ENCODE measurements at places on chromosomes 16 and 17.

DNA sequence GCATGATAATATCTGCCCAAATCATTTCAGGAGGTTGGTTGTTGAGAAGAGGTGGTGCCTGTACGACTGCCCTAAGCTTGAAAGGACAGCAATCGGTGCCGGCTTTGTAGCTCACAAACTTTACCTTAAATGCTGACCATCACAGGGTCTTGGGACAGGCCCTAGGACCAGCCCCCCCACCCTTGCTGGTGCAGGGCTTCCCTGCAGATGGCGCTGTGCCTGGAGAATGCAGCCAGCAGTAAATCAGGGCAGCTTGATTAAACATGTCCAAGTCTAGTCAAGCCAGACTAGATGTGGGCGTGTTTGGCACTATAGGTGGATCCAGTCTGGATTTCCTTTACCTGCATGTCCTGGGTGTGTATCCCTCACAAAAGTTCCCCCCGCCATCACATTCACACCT, 135.5 kb upstream of the CRHR1 start:
- peak; percentile 15 for DNase-seq

DNA sequence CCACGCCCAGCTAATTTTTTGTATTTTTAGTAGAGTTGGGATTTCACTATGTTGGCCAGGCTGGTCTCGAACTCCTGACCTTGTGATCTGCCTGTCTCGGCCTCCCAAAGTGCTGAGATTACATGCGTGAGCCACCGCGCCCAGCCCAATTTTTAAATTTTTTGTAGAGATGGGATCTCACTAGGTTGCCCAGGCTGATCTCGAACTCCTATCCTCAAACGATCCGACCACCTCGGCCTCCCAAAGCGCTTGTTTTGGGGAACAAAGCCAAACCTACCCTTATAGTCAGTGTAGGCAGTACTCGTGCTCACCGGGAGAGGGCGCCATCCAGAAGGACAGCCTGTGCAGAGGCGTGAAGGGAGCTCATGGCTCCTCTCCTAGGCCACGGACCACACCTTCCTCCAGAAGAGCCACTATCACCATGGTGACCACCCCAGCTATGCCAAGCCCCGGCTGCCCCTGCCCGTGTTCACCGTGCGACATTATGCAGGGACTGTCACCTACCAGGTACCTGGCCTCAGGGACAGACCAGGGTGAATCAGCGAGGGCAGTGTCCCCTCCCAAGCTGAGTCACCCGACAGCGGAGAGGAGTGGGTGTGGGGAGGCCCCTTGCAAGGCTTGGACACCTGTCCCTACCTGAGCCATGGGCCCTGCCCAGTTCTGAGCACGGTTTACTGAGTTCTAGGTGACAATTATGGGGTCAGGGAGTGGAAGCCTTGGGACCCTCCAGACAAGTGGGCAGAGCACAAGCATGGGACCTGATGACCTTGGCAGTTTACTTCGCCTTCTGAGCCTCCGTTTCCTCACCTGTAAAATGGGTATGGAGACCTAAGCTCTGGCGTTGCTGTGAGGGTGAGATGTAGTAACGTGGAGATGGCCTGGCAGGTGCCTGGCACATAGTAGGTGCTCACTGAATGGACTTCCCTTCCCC, 13.7 kb downstream of the MYO15B start:
- DNase-seq: peak; percentile 69

- DNase-seq: no peak
Observed at GRCh38 chr17:67133161-67133560, 88.8 kb downstream of the CACNG1 start.

DNA sequence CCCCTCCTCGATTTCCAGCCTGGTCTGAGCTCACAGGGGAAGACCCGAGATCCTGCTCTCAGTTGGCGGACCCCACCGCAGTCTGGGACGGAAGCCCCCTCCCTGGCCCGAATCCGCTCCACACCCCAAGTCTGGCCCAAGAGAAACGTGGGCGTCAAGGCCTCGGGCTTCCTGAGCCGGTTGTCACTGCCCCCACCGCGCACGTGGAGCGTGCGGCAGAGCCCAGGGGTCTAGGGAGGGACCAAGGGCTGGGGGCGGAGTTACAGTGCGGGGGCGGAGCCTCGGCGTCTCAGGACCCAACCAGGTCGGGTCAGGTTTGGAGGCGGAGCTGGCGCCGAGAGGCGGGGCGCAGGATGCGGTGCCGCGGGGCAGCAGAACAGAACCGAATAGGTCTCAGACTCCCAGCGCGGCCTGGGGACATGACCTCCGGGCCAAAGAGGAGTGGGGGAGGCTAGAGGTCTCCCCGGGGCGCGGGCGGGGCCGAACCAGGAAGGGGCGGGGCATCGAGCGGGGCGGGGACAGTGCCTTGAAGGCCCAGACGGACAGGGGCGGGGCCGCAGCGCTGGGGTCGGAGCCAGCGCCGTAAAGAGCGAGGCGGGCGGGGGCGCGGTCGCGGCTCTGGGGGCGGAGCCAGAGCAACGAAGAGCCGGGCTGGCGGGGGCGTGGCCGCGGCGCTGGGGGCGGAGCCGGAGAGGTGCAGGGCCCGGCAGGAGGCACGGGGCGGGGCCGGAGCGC, 431 bp upstream of the ZFPM1 start:
- peak; percentile 100 for DNase-seq

DNA sequence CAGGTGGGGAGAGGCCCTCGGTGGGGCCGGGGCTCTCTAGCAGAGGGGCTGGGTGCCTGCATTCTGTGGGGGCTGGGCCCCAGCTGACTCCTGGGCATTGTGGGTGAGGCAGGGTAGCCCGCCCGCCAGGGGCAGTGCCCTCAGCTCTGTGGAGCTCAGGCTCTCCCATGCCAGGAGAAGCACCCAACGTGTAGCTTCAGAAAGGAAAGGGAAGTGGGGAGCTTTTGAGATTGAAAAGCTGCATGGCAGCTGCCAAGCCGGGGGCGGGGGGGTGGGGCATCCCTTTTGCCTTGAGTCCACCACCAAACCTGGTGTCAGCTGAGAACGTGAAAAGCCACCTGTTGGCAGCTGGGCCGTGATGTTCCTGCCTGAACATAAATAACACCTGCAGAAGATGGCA, 192.1 kb upstream of the CIBAR2 start:
- DNase-seq: no peak

DNA sequence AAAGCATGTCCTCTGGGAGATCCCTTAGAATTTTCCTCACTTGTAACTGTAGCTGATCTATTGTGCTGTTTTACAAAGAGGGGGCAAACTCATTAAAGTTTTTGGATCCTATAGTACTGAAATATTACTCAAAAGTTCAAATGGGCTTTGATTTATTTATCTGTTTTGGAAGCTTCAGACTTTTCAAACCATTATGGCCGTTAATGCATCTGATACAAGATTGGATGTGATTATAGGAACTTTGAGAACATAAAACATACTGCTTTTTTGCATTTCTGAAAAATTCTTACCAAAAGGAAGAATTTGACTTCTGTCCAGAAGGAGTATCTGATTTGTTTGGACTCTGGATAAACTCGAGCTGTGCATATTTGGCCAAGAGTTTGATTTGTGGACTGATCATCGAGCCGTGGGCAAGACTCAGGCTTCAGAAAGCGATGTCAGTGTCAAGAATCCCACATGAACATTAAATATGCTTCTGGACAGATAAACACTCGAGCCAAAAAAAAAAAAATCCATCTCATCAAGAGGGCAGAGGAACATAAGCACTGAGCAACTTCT, 8.2 kb upstream of the MARCHF10 start:
- DNase-seq: no peak

DNA sequence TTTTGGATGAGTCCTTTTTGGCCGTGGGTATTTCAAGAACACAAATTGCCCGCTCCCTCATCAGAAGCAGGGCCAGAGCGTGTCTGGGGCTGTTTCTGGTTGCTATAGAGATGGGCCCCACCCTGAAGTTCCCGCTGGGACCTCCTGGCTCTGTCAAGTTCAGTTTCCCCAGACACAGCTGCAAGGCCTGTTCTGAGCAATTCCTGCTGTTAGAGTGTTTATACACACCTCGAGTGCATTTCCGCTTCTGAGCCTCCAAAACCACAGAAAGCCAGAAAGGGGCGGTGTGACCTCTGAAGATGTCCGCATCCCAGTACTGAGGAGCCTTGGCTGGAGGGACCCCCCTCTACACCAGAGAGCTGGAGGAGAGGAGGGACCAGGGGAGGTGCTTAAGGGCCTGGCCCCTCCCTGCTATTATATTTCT, 9.3 kb upstream of the WBP2 start:
- peak; percentile 53 for DNase-seq

GRCh38 chr16:27625050-27625697, 75.2 kb downstream of the KATNIP start:
- DNase-seq: no peak

DNA sequence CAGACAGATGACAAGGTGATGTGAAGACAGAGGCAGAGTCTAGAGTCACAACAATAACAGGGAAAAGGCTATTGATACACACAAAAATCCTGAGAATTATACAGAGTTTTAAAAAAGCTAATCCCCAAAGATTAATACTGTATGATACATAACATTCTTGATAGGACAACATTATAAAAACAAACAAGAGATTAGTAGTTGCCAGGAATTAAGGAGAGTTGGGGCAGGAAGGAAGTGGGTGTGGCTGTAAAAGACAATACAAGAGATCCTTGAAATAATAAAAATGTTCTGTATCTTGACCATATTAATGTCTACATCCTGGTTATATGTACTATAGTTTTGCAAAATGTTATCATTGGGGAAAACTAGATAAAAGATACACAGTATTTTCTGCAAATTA, 309.5 kb upstream of the PMFBP1 start:
- DNase-seq: no peak

DNA sequence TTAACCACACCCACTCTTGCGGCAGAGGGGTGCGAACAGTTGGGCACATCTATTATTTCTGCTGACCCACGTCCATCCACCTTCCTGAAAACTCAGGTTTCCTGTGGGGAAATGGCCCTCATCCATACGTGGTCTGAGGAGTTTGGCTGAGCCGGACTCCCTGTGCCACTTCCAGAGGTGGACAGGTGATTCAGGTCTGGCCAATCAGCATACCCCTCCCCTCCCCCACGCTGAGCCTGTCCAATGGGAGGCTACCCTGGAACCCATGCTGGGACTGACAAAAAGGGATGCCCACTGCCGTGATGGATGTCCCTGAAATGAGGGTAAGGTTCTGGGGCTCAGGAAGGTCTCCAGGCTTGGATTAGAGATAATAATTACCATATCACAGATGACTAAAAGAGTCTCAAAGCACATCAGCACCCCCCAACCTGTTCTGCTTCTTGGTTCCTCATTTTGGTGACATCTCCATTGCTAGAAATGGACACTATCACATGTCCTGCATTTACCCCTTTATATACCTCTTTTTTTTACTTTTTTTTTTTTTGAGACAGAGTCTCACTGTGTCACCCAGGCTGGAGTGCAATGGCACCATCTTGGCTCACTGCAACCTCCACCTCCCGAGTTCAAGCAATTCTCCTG, 5.3 kb upstream of the MAPK7 start:
- DNase-seq: no peak

GRCh38 chr17:82055023-82055964, 3.6 kb downstream of the GPS1 start:
- no peak for DNase-seq

- DNase-seq: no peak
Observed at GRCh38 chr16:73237601-73238000, 189.7 kb upstream of the ZFHX3 start.

DNA sequence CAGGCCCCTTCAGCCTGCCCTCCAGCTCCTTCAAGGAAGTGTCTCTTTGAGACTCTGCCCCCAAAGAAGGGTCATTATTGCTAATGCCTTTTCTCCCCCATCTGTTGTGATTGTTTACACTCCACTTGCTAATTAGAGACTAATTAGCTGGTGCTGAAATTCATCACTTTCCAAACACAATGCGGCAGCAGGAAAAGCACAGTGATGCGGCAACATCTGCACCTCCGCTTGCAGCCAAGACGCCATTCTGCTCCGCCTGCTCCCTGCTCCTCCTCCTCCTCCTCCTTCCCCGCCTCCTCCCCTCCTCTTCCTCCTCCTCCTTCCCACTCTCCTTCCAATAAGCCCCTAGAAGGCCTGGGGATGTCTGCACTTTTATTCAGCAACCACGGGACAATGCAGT, 110.5 kb downstream of the SDK2 start:
- no peak for DNase-seq

- no peak for DNase-seq
Observed at GRCh38 chr16:77849646-77850258, 61.4 kb downstream of the VAT1L start.

- no peak for DNase-seq
Observed at GRCh38 chr16:48971571-48972077, 310.0 kb downstream of the CBLN1 start.

DNA sequence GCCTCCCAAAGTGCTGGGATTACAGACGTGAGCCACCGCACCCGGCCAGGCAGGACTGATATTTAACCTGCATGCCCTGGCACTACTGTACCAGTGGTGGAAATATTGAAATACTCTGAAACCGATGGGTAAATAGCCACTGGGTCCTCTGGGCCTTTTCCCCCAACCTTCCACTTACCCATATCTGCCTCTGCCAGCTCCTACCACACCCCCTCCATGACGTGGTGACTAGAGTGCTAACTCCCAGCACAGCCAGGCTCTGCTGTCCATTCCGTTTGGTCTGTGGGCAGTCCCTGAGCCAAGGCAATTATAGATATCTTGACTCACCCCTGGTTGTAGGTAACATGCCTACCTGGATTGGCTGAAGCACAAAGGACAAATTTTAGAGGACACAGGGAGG, 187.8 kb downstream of the PRKCB start:
- no peak for DNase-seq

DNA sequence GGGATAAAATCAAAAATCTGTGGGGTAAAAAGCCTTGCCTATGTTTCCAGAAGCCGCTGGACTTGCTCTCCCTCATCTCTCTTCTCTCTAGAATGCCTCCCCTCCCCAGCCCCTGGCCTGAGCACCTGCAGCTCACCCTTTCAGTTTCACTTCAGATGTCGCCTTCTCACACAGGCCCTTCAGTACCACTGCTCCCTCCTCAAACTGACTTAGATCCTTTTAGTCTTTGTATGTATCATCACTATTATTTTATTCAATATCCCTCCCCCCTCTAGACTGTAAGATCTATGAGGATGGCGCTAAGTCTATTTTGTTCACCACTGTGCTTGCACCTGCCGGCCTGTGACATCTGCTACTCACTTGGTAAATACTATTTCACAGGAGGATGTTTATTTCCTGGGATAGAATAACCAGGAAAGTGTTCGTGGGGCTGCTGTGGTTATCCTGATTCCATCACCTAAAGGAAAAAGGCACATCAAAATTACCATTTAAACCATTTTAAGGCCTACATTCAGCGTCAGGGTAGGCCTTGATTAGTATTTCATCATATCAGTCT, 122.3 kb downstream of the MRTFB start:
- DNase-seq: peak; percentile 70

DNA sequence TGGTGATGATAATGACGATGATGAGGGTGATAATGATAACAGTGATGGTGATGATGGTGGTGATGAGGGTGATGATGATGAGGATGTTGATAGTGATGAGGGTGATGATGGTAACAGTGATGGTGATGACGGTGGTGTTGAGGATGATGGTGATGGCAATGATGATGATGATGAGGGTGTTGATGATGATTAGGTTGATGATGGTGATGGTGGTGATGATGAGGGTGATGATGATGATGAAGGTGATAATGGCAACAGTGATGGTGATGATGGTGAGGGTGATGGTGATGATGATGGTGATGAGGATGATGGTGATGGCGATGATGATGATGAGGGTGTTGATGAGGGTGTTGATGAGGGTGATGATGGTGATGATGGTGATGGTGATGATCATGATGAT, 93.8 kb upstream of the ZNF469 start:
- no peak for DNase-seq
